ENCODE measurements at places on chromosomes 13 and 19.
A peak's percentile ranks its signal among the peaks of the same experiment; 100 is the strongest.

DNA sequence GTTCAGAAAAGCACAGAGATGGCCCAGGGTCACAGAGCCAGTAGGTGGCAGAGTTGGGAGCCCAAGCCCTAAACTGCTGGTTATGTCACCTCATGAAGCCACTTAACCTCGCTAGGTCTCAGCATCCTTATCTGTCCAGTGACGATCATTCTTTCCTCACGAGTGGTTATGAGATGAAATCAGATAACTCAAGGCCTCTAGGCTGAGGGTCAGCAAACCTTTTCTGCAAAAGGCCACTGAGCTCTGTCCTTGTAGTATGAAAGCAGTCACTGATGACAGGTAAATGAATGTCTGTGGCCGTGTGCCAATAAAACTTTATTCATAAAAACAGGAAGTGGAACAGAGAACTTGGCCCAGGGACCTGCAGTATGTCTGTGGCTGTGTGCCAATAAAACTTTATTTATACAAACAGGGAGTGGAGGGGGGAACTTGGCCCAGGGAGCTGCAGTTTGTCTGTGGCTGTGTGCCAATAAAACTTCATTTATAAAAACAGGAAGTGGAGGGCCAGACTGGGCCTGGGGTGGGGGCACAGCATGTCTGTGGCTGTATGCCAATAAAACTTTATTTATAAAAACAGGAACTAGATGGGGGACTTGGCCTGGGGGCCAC is 71.2 kb downstream of the GNG7 start:
- DNase-seq = no peak

- DNase-seq = peak; percentile 70
These were observed 1.1 kb downstream of the ADAMTS10 start for GRCh38 chr19:8609279-8610040.

DNA sequence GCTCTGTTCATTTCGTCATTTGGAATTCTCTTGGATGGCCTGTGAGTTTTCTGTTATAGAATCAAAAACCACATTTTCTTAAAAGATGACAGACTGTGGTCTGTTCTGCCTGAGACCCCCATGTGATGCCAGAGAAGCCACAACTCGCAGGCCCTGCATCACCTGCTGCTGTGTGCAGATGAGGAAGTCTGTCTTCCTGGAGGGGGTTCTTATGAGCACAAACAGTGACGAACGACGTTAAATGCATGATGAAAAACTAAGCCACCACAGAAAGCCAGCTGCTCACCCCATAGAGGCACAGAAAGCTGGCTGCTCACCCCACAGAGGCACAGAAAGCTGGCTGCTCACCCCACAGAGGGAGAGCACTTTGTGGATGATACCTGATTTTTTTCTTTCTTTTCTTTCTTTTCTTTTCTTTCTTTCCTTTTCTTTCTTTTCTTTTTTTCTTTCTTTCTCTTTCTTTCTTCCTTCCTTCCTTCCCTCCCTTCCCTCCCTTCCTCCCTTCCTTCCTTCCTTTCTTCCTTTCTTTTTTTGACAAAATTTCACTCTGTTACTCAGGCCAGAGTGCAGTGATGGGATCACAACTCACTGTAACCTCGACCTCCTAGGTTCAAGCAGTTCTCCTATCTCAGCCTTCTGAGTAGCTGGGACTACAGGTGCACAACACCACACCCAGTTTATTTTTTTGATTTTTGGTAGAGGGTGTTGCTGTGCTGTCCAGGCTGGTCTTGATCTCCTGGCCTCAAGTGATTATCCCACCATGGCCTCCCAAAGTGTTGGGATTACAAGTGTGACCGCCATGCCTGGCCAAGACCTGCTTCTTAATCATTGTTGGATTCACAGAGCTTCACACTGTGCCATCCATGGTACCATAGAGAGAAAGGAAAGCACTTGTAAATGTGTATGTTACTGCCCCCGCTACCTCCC is 1191.4 kb downstream of the UQCRFS1 start:
- DNase-seq = no peak

DNA sequence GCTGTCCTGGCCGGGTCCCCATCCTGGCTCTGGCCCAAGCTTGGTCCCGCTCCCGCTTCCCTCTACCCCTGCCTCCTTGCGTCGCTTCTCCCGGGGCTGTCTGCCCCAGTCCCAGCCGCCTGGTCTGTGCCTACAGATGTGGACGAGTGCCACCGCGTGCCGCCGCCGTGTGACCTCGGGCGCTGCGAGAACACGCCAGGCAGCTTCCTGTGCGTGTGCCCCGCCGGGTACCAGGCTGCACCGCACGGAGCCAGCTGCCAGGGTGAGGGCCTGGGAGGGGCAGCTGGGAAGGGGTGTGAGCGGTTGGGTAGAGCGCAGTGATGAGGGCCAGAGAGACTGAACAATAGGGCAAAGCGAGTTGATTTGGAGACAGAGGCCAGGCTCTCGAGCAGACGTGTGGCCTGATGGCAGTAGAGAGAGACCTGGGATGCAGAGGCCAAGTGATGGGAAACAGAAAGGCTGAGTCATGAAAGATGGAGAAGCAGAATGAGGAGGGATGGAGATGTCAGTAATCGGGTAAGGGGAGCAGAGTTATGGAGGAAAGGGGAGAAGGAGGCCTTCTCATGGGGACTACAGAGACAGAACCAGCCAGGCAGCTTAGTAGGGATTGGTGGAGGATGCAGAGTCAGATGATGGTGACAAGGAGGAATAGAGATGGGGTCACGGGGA is 9.4 kb downstream of the LTBP4 start:
- no peak for DNase-seq

DNA sequence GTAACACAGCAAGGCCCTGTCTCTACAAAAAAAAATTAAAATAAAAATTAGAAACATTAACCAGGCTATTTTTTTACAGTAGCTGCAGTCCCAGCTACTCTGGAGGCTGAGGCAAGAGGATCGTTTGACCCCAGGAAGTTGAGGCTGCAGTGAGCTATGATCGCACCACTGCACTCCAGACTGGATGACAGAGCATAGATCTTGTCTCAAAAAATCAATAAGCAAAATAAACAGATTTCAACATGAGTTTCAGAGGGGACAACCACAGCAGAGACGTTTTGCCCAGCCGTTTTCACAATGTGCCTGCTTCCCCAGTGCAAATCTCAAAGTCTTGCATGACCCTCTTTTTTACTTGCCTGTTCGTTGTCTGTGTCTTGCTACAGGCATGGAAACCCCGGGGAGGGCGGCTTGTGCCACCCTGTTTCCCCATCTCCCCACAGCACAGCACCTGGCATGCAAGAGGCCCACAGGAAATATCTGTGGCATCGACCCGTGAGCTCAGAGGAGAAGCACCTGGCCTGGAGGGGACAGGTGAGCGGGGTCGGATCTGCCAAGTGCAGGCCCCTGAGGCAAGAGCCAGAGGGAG is 222.0 kb upstream of the ZNF507 start:
- DNase-seq = no peak

DNA sequence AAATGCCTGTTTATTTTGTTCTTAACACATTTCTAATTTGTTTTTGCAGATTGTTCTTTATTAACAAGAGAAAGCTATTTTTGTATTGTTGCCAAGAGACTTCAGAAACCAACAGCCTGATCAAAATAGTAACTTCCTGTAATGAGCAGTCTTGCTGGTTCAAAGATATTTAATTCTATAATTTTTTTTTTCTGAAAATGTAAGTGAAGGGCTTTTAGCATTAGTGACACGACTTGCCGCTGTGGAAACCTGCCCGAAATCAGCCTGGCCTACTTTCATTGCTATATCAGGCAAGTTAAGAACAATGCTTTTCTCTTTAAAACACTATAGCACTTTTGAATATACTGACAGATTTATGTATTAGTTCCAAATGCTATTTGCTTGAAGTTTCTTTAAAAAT is 374.3 kb downstream of the EFNB2 start:
- DNase-seq = no peak

Data from GM13976 (cell line).